NCI-H1105 (cell line): ENCODE measurements at places on chromosomes 12 and 14.

DNA sequence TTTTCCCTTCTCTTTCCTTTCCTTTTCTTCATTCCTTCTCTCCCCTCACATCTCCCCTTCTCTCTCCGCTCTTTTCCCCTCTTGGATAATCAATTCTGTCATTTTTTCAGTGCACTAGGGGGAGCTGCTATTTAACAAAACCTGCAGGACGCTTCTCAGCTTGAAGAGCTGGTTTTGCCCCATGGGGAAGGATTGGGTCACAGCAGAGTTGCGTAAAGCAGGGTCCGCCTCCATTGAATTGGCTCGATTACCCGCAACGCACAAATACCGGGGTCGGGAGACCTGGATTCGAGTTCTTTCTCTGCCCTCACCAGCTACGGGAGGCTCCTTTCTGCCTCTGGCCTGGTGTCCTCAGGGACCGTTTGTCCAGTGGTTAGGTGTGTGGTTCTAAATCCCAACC is 42.1 kb upstream of the CHGA start:
- no peak for DNase-seq

DNA sequence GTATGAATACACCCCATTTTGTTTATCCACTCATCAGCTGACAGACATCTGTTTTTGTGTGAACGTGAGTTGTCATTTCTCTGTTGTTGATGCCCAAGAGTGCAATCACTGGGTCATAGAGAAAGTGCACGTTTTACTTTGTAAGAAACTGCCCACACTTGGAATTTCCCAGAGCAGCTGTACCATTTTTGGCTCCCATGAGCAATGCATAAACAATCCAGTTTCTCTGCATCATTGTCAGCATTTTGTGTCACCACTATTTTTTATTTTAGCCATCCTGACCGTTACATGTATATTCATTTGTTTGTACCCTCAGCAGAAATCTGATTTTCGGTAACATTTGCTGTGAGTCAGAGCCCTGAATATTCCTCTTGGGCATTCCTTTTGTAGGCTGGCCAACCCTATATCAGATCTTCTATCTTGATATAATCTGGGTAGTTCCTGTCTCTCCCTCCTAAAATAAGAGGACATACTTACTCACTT is 62.7 kb downstream of the RBM19 start:
- DNase-seq = no peak

- DNase-seq = no peak
Measured at GRCh38 chr14:77584809-77585208, 31.6 kb downstream of the SPTLC2 start.

- DNase-seq = no peak
Measured at GRCh38 chr12:65171870-65172269, 2.5 kb downstream of the LEMD3 start.

- DNase-seq = no peak
Measured at GRCh38 chr14:71739273-71739990, 192.8 kb upstream of the RGS6 start.

DNA sequence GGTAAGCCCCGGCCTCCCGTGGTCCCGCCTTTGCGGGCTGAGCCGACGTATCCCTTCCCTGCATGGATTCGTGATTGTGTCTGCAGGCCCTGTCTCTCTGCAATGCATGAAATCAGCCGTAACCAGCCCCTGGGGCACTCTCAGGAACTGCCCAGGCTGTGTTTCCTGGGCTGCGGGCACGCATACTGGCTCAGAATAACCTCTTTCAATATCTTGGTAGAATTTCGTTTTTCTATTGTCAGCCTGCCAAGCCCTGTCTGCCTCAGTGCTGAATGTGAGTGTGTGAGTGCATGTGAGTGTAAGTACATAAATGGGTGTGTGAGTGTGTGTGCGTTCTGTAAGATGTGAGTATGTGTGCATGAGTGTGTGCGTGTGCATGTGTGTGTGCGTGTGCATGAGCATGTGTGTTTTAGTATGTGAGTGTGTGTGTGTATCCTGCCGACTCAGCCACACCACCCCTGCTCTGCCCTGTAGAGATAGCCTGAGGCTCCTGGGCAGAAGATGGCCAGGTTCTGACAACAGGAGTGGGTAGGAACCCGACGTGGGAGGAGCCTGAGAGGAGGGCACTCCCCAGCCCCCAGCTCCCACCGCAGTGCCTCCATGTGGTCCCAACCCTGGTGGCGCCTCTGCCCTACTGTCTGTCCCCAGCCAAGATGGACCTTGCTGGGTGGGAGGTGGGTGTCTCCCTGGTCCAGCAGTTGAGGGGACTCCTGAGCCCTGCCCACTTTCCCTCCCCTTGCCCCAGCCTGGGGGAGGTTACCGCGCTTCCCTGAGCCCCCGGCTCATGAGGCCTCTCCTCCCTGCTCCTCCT is 268.8 kb downstream of the ADGRD1 start:
- no peak for DNase-seq

DNA sequence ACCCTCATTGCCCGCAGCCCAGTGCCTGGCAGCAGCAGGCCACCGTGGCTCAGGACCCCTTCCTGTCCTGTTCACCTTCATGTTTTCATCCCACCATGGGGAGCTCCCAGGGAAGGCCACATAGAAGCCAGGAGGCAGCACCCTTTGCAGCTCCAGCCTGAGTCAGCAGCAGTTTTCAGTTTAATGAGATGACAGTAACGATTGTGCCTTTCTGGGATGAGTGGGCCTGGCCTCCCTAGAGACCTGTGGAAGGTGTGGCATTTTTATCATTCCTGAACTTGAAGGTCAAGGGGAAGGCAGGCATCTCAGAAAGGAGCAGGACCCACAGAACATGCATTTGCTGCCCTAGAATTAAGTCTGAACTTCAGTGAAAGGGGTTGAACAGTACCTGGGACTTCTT is 532.8 kb downstream of the FUT8 start:
- no peak for DNase-seq

DNA sequence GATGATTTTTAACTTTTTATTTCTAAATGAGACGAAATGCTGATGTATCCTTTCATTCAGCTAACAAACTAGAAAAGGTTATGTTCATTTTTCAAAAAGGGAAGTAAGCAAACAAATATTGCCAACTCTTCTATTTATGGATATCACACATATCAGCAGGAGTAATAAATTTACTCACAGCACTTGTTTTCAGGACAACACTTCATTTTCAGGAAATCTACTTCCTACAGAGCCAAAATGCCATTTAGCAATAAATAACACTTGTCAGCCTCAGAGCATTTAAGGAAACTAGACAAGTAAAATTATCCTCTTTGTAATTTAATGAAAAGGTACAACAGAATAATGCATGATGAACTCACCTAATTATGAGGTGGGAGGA is 139.6 kb downstream of the HMGA2 start:
- DNase-seq = no peak

DNA sequence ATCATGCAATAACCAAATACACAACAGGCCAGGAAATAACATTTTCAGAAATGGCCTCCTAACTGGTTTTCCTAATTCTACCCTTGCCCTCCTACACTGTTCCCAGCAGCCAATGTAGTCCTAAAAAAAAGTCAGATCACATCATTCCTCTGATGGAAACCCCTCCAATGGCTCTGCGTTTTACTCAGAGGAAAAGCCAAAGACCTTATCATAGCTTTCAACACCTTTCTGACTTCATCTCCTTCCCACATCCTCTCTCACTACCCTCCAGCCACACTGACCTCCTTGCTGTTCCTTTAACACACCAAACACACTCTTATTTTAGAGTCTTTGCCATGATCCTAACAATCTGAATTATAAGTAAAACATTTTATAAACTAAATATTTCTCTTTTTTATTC is 1.1 kb downstream of the MED6 start:
- DNase-seq = no peak

DNA sequence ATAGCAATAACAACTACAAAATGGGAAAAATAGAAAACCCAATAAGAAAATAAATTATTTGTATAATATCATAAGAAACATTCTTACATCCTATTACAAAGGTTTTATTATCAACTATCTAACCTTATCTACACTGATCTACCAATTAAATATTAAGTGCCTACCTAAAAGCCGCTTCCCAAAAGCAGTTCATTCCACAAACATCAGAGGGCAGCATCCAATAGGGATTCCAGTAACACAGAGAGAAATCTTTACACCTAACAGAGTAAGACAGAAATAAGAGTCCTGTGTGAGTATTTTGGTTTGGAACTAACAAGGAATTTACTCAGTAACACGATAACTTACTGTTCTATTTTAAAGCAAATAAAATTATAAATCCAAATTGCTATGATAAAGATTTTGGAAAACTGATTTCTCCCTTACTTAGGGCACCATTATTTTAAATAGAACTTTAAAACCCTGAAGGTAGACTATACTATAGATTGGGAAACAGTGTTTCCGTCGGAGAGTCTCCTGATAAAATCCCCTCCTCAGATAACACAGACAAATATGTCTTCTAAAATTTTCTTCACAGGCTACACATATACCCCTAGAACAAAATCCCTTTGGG is 15.0 kb downstream of the GXYLT1 start:
- peak; percentile 20 for DNase-seq

DNA sequence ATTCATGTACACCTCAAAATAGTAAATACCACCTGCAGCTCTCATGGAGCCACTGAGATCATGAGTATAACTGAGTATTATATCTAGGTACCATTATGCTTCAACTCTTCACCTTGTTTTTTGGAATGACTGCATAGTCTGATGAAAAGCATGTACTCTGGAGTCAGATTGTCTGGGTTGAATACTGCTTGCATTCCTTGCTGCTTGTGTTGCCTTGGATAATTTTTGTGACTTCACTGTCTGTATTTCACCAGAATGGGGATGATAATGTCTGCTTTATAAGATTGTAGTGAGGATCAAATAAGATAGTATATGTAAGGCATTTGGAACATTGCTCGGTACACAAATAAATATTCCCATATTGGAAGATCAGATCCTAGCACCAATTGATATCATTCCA is 54.2 kb downstream of the SUSD6 start:
- DNase-seq = no peak

GRCh38 chr14:74732387-74732786 is 19.4 kb downstream of the FCF1 start:
- DNase-seq = no peak

DNA sequence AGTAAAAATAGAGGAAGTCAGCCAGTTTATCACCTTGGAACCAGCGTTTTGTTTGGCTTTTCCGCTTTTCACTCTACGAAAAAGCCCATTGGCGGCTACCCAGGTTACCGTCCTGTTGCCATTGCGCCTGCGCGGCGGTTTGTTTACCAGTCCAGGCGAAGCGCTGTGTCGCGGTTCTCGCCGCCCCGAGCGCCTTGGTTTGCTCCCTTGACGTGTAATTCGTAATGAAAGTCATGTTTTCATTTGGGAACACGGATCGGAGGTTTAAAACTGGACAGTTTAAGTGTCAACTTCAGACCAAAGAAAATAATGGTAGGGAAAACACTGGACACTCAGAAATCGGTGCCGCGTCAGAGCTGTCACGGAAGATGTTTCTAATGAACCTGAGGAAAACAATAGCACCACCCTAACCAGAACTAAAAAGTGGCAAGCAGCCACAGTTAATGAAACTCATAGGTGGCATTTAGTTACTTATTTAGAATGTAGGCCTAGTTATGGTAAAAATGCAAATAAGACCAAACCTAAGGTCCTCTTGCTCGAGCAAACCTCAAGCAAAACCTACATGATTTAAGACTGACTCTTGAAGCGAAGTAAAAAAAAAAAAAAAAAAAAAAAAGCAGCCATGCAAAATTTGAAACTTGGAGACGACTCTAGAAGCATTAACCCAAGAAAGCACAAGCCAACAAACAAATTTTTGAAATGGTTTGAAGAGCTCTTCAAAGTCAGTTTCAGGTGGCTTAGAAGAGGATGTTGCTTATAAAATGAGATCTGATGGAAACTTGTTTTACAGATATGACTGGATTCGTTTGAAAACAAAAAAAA is 790 bp upstream of the GPR19 start:
- DNase-seq = peak; percentile 80

- DNase-seq = no peak
Measured at GRCh38 chr12:131736446-131737149, 25.7 kb downstream of the SFSWAP start.

DNA sequence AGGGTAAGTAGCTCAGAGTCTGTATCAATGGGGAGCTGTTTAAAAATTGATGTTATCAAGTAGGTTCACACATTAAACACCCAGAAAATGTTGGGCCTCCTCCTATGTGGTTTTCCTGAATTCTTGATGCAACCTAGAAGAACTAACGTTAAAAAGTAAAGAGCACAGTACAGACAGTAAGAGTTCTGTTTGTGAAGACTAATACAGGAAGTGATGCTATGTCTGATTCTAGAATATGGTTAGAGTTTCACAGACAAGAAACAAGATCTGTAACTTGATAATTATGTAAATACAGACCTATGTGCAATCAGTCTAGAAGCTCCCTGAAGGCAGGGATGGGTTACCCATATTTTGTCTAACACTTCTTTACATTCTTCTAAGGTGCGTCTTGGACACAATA is 214.9 kb upstream of the BTG1 start:
- DNase-seq = no peak

DNA sequence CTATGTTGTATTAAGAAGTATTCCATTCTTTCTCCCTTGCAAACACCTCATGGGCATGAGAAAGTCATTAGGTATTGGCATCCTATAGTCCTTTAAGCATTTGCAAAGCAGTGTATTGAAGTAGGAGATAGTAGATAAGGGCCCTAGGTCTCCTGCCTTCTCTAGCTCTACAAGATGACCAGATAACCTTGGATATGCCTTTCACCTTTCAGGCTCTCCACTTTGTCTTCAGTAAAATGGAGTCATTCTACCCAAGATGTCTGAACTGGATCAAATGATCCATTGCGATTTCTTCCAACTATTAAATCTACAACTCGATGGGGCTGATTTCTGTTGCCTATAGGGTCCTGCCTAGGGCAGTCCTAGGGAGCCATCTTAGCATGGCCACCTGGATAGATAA is 132.1 kb upstream of the BTG1 start:
- DNase-seq = no peak

- no peak for DNase-seq
Measured at GRCh38 chr12:93361151-93361919, 16.4 kb upstream of the NUDT4 start.

DNA sequence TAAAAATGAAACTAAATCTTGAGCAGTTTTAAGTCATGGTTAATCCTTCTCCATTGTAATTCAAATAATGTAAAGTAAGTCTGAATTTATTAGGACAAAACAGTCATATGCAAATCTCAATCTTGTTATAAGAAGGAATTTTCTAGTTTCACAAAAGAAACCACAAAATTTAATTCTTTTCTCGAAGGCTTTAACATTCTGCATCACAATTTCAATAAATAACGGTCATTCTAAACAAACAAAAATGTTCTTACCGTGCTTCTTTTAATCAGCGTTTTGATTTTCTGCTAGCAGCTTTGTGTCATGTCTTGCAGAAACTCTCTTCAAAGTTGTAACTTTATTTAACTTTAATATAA is 225 bp downstream of the CLEC2B start:
- no peak for DNase-seq

DNA sequence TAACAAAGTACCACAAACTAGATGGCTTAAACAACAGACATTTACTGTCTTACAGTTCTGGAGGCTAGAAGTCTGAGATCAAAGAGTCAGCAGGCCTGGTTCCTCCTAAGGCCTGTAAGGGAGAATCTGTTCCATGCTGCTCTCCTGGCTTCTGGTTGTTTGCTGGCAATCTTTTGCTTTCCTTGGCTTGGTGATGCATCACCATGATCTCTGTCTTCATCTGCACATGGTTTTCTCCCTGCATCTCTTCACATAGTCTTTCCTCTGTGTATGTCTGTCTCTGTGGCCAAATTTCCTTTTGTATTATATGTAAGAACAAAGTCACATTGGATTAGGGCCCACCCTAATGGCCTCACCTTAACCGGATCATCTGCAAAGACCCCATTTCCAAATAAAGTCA is 168.5 kb downstream of the CAPZA3 start:
- no peak for DNase-seq
